ENCODE measurements at places on chromosomes 2 and 18.

DNA sequence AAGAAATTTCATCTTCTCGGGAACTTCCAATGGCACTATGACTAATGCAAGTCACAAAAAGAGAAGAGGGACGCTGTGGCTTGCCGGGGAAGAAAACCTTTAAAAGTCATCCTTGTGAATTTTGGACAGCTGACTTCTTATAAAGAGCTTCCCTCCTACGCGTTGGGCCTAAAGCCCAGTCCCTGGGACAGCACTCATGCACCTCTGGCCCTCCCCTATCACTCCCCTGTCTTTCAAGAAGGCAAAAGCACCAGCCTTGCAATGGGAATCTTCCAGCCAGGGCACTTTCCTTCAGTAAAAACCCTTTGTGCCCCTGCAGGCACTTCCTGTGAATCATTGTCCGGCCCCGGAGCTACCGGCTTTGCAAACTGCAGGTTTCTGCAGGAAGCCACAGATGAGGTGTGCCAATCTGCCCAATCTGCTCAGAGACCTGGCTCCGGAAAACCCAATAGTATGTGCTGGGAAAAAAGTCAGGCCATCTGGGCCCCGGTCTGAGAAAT is 7.1 kb downstream of the MREG start:
- no peak for DNase-seq

GRCh38 chr2:218745559-218746469 is 35.2 kb downstream of the TTLL4 start:
- DNase-seq: no peak

- no peak for DNase-seq
Measured at GRCh38 chr2:88597168-88597567, 30.1 kb downstream of the EIF2AK3 start.

GRCh38 chr2:80531319-80531718 is 226.8 kb upstream of the LRRTM1 start:
- no peak for DNase-seq

DNA sequence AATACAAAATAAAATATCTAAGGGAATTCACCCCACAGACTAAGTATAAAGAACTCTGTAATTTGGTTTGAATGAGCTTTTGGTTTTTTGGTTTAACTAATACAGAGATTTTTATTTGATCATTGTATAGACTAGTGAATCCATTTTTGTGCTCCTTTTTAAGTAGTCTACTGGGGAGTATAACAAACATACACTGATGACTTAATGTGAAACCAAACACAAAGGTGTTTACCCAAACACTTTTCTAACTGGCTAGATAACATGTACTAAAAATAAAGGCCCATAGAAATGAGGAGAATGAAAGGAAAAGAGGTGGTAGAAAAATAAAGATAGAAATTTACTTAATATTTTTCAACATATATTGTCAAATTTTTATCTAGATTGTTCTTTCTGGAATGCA is 146.0 kb downstream of the NRXN1 start:
- DNase-seq: no peak

GRCh38 chr2:108988796-108989713 is at the start of gene EDAR:
TSS of gene EDAR (minus strand) at chr2:108989220. CDS start at chr2:108931014, 58,206 bp downstream.
- DNase-seq: no peak

- no peak for DNase-seq
Measured at GRCh38 chr2:149158957-149159356, 120.5 kb downstream of the LYPD6B start.

- DNase-seq: no peak
Measured at GRCh38 chr18:75244351-75245313, 34.0 kb downstream of the TSHZ1 start.

GRCh38 chr2:15176604-15177003 is 384.5 kb downstream of the NBAS start:
- DNase-seq: no peak

DNA sequence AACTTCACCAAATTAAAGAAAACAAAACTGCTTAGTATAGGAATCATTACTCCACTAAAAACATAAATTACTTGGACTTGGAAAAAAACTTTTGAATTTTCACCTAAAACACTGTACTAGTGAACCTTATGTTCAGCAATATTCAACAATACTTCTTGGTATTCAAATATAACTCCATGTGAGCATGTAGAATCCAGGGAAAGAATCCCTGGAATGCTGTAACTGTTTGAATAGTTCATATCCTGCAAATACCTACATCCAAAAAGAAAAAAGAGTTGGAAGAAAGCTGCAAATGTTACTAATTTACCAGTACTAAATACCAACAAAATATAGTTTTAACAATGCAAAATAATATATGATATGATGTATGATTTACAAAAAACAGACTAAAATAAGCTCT is 65.4 kb downstream of the IKZF2 start:
- no peak for DNase-seq

- no peak for DNase-seq
Measured at GRCh38 chr2:109242654-109243331, 113.8 kb downstream of the SH3RF3 start.

DNA sequence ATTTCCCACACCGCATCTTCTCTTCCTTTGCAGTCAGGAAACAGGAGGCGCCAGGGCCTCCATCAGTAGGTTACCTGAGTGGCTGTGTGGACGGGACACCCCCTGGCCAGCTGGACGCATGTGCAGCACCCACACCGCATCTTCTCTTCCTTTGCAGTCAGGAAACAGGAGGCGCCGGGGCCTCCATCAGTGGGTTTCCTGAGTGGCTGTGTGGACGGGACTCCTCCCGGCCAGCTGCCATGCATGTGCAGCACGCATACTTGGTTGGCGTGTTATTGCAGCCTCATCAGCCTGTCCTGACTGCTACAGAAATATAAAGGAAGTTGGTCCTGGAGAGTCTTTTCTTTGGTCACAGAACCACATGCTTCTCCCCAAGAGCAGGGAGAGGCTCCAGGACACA is 74.6 kb downstream of the DCDC2C start:
- no peak for DNase-seq

DNA sequence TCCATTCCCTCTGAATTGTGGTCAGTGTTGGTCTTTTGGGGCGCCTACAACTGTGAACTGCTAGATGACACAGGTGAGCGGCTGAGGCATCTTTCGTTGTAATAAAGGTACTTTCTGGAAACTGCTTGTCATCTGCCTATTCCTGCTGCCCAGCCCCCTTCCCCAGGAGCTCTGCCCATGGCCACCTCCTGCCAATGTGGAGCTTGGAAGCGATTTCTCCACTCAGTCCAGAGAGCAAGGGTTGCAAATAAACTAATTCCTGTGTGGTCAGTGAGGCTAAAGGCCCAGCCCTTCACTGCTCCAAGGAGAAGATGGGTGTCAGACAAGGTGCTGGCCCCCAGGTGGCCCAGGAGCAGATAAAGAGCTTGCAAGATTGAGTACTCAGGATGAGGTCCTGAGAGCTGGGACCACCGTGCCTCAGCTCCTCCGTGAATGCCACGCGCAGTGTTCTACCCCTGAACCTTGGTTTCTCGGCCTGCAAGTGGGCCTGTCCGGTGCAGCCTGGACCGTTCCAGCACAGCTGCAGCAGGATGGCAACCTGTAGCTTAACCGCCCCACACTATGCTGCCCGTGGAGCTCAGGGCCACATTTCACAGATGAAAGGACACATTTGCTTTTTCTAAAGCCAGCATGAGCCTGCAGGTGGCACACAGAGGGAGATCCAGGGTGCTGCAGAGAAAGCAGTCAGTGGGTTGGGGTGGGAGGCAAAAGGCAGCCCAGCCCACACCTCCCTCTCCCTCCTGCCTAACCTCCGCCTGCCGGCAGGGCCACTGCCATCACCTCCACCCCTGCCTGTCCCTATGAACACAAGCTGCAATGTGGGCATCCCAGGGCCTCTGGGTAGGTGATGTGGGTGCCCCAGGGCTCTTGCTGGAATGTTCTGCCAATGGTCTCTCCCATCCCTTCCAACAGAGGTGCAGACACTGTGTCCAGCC is 78.7 kb upstream of the OTOF start:
- no peak for DNase-seq

DNA sequence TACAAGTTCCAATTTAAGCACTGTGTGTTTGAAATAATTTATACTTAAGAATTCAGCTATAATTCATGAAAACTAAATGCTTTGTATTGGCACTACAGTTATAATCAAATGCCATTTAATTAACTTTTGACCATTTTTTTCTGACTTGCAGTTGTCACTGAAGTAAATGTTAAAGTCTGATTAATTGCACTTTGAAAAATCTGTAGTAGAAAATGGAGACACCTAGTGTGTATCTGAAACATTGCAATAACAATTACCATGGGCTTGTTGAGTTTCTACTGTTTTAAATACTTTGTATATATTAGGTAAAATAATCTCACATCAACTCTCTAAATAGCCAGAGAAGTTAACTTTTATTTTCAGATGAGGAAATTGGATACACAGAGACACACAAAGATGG is 458.6 kb upstream of the FSIP2 start:
- DNase-seq: no peak

GRCh38 chr18:11710578-11710977 is 21.5 kb downstream of the GNAL start:
- no peak for DNase-seq

DNA sequence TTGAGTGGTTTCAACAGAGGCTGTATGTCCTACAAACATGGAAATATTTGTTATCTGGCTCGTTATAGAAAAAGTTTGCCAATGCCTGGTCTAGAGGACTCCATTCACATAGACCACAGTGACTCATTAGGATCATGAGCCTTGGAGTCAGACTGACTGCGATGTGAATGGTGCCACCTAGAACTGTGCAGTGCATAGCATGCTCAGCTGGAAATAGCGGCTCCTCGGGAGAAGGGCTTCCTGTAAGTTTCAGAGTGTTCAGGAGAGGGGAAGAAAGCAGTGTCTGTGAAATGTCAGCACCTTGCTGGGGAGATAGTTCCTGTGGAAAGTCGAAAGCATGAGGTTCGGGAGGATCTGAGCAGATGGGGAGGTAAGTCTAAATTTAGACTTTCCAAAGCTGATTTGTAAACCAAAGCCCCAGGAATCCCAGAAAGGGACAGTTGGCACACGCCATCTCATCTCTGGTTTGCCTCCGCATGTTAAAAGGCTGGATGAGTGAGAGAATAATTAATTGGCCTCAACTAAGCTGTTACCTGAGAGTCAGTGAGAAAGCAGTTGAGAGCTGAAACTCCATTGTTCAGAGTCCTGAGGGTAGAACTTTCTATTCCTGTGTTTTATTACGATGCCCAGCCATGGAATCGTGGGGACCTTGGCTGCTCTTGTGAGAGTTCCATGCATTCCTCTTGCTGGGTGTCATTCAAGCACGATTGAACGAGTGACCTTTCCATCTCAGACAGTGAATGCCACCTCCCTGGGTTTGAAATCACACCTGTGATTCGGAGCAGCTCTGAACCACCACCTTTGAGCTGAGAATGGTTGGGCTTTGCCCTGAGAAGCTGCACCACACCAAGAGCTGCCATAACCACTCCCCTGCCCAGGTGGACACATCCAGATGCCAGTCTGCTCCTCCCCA is 99.5 kb downstream of the MAPK4 start:
- no peak for DNase-seq

DNA sequence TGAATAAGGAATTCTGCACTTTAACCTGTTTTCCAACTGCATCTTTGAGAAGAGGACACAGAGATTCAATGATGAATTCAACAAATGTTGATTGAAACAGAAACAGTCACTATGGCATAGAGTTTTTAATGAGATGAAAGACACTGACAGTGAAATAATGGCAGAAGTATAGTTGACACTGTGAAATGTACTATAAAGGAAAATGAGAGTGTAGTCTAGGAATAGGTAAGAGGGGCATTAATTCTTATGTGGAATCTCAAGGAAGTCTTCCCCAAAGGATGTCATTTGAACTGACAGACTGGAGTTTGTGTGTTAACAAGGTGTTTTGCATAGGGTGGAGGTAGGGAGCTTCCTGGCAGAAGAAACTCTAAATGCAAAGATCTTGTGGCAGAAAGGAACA is 566.2 kb downstream of the TDRD15 start:
- no peak for DNase-seq

DNA sequence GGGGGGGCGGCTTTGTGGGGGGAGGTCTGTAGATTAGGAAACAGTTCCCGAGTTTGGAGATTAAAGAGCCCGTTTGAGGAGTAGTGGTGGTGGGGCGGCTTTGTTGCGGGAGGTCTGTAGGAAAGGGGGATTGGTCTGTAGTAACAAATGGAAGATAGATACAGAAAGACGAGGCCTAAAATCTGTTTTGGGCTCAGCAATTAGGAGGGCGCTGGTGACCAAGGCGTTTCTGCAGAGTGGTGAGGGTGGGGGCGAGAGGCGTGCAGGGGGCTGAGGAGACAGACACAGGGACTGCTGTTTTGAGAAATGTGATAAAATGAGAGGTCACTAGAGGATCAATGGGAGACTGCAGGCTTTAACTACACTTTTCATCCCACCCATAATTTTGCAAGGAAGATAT is 1.6 kb upstream of the ADNP2 start:
- no peak for DNase-seq

DNA sequence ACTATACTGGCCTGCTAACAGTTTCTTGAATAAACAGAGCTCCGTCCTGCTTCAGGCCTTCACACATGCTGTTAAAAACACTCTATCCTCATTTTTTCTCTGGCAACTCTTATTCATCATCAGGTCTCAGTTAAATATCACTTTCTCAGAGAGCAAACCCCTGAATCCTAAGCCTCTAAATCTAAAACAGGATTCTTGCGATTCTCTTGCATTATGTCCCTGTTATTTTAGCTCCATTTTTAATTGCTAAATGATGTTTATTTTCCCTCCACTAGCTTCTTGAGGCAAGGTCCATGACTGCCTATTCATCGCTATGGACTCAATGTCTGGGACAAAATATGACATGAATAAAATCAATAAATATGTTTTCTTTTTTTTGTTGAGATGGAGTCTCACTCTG is 190.7 kb upstream of the SMAD7 start:
- no peak for DNase-seq

GRCh38 chr2:222747526-222748160 is 76.2 kb downstream of the MOGAT1 start:
- DNase-seq: no peak

DNA sequence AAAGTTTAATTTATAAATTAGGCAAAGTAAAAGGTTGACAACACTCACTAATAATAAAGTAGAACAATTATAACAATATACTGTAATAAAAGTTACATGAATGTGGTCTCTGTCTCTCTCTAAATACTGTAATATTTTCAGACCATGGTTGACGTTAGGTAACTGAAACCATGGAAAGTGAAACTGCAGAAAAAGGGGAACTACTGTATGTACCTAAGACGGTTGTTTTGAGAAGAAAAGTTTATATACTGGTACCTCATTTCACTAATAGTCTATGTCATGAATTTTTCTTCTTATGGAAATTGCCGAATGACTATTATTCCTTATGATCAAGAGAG is 166.7 kb upstream of the ZNF521 start:
- DNase-seq: no peak

DNA sequence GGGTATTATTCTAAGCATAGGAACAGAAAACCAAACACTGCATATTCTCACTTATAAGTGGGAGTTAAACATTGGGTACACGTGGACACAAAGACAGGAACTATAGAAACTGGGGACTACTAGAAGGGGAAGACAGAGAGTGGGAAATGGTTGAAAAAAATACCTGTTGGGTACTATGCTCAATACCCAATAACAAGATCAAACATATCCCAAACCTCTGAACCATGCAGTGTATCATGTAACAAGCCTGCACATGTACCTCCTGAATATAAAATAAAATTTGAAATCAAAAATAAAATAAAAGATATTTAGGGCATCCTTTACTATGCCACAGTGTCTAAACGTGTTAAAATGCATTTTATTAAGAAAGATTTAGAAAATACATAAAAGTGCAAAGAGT is 221.0 kb upstream of the TFPI start:
- no peak for DNase-seq

GRCh38 chr2:173785813-173786212 is 179.4 kb downstream of the SP3 start:
- no peak for DNase-seq
